Activated CD8-positive, alpha-beta memory T cell treated with anti-CD3 and anti-CD28 coated beads, Interleukin-2, amount 50 U/mL, for 48 hours (primary cell): ENCODE measurements at places on chromosomes 3 and 15.

DNA sequence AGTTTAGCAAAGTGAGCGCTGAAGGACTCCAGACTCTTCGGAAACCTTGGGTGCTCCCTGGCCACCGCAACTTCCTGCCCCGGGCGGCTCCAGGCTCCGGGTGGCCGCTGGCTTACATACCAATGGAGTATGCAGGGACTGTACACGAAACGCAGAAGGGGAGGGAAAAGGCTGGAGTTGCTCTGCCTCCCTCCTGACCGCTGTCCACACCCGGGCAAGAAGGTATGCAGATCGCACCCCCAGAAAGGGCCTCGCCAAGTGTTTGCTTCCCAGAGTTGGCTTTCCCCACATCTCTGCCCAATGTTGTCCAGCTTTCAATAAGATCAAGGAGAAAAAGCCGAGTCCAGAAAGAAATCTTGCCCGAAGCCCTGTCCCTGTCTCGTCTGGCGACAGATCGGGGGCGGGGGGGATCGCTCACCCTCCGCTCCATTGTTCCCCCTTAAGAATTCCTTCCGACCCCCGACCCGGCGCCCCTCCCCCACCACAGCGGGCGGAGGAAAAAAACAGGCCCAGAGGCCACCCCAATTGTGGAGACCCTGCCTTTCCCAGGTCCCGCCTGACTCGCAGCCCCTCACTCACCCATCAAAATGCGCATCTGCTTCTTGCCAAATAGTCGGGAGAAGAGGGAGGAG, 533 bp downstream of the ARF4 start:
- peak; percentile 79 for DNase-seq

DNA sequence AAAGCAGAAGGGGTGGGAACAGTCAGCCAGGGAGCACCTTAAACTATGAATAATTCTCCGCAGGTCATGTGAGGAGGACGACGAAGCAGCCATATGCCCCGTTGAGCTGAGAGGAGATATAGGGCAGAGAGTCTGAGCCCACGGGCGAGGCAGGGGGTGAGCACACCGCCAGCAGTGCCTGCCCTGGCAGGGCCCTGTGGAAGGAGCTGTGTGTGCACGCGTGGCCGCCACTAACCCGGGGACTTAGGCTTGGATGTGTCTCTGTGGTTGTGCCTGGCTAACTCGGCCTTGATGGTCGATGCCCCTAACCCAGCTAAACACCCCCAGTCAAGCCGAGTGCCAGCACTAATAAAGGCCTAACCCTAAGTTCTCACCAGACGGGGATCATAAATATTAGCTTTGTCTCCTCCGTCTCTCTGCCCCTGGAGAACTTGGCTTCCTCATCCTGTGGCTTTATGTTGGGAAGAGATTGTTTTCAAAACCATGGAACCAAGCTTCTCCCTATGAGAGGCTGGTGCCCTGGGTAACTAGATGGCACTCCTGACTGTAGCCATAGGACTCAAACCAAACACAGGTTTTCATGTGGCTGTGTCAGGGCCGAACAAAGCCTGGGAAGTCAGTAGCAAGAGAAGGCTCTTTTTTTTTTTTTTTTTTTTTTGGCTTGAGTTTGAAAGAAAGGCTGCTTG, 45.4 kb downstream of the CCK start:
- no peak for DNase-seq

- no peak for DNase-seq
Observed at GRCh38 chr3:171077261-171077660, 50.7 kb upstream of the SLC2A2 start.

DNA sequence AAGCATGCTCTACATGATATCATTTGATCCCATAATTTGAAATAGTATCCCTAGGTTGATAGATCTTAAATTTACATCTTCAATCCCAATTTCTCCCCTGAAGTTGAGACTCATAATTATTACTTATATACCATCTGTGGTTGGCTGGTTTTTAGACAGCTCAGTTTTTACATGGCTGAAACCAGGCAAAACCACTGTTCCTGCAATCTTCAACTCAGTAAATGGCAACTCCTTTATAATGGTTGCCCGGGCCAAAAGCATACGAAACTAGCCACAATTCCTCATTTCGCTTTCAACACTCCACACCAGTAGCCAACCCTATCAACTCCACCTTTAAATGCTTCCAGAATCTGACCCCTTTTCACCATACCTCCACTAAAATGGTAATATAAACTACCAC, 118.5 kb downstream of the TGFBR2 start:
- DNase-seq, result no peak

- peak; percentile 65 for DNase-seq
Observed at GRCh38 chr3:113287803-113288648, 76.7 kb downstream of the BOC start.

- DNase-seq, result no peak
Observed at GRCh38 chr15:56765251-56765650, 31.9 kb upstream of the ZNF280D start.

DNA sequence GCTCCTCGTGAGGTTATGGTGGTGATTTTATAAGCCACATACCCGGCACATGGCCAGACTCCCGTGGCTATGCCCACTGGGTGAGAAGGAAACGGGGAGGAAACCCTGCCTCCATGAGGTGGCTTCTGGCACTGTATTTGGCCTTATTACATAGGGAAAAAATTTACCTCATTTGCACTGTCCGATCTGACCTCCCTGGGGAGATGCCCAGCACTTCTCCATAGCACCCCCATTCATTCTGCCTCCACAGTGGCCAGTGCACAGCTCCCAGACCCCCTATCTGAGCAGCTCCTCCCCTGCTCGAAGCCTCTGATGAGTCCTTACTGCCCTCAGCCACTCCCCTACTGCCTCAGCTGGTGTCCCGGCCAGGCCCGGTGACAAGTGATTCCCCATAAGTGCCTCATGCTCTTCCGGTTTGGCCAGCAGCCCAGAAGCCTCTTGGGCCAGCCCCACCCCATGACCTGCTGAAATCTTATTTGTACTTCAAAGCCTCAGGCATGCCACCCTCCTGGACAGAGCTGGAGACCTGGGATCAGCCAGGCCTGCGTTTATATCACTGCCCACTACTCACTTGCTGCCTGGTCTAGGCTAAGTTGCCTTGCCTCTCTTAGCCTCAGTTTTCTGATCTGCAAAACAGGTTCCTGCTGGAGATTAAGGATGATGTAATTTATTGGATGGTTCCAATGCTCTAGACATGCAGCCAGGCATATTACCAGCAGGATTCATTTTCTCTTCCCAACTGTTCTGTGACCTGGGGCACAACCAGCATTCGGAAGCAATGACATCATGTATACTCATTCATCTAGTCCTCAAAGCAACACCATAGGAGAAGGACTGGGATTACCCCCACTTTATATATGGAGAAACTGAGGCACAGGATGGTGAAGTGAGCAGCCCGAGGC, 30.6 kb upstream of the SLC6A6 start:
- DNase-seq, result no peak

- peak; percentile 18 for DNase-seq
Observed at GRCh38 chr15:25242957-25243799, 195.6 kb downstream of the UBE3A start.

DNA sequence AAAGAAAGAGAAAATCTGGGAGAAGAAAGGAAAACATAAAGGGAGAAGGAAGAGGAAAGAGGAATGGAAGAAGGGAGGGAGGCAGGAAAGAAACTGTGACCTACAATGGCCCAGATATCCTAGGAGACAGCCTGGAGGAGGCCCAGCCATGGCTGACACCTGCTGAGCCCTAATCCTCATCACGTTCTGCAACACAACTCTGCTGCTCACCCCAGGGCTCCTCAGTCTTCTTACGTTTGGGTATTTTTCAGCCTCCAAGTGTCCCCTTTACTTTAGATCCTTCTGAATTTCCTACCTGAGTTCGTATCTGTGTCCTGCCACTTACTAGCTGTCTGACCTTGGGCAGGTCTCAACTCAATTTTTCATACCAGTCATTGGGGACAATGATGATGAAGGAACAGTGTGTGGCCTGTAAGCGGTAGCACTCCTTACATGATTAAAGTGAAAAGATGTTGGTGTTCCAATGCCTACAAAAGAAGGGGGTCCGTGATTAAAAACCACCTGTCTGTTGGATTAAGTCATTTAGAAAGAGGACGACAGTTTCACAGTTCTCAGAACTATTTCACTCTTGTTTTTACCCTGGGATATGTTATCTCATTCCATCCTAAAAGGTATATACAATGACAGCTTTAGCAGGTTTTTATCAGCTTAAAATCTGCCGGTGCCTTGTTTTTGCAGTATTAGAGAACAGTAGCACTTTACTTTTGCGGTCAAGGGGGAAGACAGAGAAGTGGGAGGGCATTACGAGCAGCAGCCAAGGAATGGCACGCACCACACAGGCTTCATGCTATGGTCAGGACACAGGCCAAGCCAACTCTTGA, 47.4 kb downstream of the CCR4 start:
- DNase-seq, result no peak

DNA sequence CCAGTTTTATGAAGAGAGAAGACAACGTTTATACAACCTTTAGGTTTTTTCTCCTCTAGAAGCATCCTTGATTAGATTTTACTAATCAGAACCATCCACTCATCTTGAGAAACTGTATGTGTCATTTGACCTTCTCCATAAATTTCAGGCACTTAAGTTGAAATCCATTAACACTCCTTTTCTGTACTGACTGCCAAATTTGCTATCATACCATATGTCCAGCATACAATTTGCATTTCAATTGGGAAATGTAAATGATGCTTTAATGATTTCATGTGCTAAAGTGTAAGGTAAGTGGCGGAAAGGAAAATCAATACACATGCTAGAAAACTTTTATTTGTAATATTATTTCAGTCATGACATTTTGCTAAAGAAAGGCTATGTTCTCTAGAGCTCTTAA, 731.6 kb downstream of the GBE1 start:
- no peak for DNase-seq

DNA sequence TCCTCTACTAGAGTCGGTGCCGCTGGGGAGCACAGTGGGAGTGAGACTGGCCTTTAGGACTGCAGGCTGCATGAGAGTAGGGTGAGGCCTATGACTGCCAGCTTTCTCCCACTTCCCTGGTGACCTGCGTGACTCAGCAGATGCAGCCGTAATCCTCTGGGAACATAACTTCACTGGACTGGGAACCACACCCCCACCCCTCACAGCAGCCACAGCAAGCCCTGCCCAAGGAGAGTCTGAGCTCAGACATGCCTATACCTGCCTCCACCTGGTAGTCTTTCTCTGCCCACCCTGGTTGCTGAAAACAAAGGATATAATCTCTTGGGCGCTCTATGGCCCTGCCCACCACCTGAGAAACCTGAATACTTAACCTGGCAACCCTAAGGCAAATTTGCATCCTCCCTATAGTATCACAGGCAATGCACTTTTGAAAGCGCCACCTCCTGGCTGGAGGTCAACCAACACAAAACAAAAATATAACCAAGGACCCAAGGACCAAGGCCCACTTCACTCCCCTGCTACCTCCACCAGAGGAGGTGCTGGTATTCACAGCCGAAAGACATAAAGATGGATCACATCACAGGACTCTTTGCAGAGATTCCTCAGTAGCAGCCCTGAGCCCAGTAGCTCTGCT, 308.9 kb downstream of the CTNNB1 start:
- no peak for DNase-seq

DNA sequence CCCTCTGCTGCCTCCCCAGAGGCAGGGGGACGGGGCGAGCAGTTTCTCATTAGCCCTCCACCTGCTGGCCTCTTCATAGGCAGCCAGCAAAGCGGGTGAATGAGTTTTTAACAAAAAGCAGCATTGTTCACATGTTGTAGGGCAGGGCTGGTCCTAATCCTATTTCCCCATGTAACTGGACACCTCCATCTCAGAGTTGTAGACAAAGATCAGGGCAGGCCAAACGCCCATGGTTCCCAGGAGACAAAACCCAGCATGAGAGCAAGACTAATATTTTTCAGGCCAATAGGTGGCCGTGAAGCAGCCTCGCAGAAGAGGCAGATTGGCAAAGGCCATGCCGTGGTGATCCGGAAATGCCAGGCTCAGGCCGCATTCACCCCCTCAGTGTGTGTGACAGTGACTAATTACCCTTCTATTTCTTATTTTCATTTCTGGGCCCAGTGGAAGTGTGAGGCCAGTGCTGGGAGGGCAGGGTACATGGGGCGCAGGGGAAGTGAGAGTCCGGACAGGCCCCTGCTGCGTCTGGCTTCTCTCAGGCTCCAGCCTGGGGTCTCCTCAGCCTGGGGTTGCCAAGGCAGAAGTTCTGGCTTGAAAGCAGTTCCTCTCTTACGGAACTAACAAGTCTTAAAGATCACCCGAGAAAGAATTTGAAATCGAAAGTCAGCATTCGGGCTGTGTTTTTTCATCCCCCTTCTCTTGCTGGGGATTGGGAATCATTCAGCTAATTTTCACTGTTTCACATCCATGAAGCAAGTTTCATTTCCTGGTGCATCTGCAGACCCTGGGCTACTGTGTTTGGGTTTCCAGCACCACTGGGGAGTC, 64.8 kb downstream of the BOC start:
- no peak for DNase-seq

DNA sequence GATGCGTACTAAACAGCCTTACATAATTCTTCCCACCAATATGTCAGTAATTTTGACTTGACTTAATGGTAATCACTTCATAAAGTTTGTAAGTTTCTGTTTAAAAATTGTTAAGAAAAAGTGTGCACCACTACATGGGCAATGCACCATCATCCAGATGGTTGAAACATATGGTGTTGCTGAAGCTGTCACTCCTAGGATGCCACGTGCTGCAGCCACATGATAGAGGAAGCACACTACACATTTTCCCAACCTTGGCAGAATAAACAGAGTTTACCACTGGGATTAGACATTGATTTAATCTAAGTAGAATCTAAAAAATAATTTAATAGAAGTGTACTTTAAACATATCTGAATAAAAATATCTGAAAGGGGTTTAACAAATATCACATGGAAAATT, 1209.9 kb downstream of the NSUN3 start:
- no peak for DNase-seq

DNA sequence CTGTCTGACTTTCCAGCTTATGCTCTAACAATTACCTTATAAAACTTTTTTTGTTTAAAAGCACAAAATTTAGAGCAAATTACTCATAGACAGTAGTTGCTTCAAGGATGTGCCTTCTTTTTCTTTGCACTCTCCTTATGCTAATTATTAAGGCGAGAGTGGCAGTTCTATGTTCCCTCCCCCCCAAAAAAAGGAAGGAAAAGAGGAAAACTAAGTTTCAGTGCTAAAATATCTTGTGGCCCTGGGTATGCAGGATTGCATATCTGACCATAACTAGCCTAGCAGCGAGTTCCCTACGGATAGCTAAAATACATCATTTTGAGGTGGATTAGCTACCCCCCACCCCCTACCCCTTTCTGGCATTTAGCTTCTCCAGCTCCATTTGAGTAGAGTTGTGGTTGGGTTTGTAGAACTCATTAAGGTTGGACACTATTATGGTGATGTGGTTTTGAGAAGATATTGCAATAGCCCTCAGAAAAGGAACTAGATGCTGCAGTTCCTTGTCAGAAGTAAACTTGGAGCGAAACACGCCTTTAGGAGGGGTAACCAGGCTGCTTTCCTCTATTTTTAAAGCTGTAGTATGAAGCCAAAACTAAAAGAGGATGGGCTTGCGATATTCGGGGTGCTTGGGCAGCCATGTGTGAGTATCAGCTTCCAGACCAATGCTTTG, 174.6 kb downstream of the AKAP13 start:
- no peak for DNase-seq

- DNase-seq, result no peak
Observed at GRCh38 chr3:11300970-11301369, 28.8 kb downstream of the ATG7 start.

GRCh38 chr3:84974347-84974746, 15.6 kb downstream of the CADM2 start:
- DNase-seq, result no peak
